SK-N-SH (cell line): ENCODE measurements at places on chromosomes 11 and 22.

DNA sequence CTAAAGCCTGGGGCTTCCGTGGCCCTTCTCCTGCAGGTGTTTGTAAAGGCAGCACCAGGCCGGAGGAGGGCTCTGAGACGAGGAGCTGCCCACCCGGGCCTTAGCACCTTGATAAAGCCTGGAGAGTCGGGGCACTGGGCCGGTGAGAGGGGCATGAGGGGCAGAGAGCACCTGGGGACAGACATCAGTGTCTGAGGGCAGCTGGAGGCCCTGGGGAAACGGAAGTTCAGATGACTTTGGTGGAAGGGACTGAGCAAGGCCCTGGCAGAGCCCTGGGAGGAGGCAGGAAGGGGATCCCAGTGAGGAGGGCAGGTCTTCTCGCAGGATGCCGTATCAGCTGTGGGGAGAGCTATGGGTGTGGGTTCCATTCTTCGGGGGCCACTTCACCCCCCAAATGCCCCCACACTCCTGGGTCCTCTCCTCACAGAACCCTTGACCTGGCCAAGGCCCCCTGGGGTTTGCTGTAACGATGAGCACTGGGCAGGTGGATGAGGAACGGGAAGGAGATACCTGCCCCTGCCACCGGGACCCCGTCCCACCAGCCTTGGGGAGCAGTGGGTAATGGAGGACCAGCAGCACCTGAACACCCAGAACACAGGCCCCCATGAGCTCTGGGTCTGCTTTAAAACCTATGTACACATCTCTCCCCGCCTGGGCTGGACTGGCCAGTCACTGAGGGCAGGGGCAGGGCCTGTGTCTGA lies 7.4 kb downstream of the C1QTNF6 start:
- H3K36me3 ChIP-seq, result no peaks in the 10 kb centered on the region
- no peak overlapping the region for H3K27ac ChIP-seq
- H3K4me3 ChIP-seq, result no peak overlapping the region
- no peaks in the 10 kb centered on the region for H3K27me3 ChIP-seq

DNA sequence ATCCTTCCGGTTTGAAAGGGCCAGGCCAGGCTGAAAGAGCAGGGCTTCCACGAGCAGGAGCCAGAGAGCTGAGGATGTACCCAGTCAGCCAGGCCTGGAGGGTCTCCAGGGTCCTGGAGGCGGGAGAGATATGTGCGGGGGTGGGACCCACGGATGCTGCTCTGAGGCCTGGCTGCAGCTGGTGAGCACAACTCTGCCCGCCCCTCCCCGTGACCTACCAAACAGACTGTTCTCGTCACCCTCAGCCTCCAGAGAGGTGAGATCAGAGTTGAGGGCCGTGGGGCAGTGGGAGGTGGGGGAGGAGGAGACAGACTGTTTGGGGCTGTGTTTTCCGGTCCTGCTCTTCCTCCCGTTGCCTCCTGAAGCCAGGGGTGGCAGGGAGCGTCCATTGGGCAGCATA lies 42.2 kb downstream of the TRIOBP start:
- no peaks in the 10 kb centered on the region for H3K27me3 ChIP-seq
- H3K4me3 ChIP-seq, result no peak overlapping the region
- no peak overlapping the region for H3K27ac ChIP-seq
- DNase-seq, result no peak
- H3K4me1 ChIP-seq, result peaks cover 29% of the 10 kb centered on the region

GRCh38 chr11:69545976-69546617 lies 64.6 kb downstream of the LINC01488 start:
- H3K4me1 ChIP-seq, result no peaks in the 10 kb centered on the region; the same call in 1 of the 2 replicates
- H3K36me3 ChIP-seq, result no peaks in the 10 kb centered on the region
- H3K27ac ChIP-seq, result no peak overlapping the region
- H3K4me3 ChIP-seq, result no peak overlapping the region
- no peaks in the 10 kb centered on the region for H3K27me3 ChIP-seq

- H3K4me3 ChIP-seq, result peak overlapping the region; percentile 38; the same call in 1 of the 2 replicates
- no peaks in the 10 kb centered on the region for H3K27me3 ChIP-seq
- DNase-seq, result peak; percentile 64
- H3K4me1 ChIP-seq, result no peaks in the 10 kb centered on the region
- H3K36me3 ChIP-seq, result no peaks in the 10 kb centered on the region
- no peak overlapping the region for H3K27ac ChIP-seq
Observed at GRCh38 chr11:112113539-112114457, 27.1 kb downstream of the SDHD start.

DNA sequence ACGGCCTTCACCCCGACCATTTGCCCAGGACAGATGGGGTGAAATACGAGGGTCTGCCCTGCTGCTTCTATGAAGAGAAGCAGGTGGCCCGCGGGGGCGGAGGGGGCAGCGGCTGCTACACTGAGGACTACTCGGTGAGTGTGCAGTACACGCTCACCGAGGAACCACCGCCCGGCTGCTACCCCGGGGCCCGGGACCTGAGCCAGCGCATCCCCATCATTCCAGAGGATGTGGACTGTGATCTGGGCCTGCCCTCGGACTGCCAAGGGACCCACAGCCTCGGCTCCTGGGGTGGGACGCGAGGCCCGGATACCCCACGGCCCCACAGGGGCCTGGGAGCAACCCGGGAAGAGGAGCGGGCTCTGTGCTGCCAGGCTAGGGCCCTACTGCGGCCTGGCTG lies 11.2 kb downstream of the C22orf31 start:
- DNase-seq, result no peak
- no peaks in the 10 kb centered on the region; the same call in 1 of the 2 replicates for H3K4me1 ChIP-seq
- H3K27me3 ChIP-seq, result no peaks in the 10 kb centered on the region
- peaks cover 41% of the 10 kb centered on the region for H3K36me3 ChIP-seq
- H3K27ac ChIP-seq, result no peak overlapping the region

GRCh38 chr11:80899381-80899780 lies 1458.6 kb upstream of the TENM4 start:
- H3K4me1 ChIP-seq, result no peaks in the 10 kb centered on the region
- H3K27me3 ChIP-seq, result no peaks in the 10 kb centered on the region
- no peak overlapping the region for H3K27ac ChIP-seq

GRCh38 chr11:35486446-35486845 lies 39.0 kb downstream of the PAMR1 start:
- no peak overlapping the region for H3K27ac ChIP-seq
- H3K27me3 ChIP-seq, result no peaks in the 10 kb centered on the region
- no peak for DNase-seq
- no peaks in the 10 kb centered on the region for H3K36me3 ChIP-seq

- H3K4me3 ChIP-seq, result no peak overlapping the region
- DNase-seq, result no peak
- no peaks in the 10 kb centered on the region for H3K4me1 ChIP-seq
- no peak overlapping the region for H3K27ac ChIP-seq
- H3K27me3 ChIP-seq, result no peaks in the 10 kb centered on the region
- no peaks in the 10 kb centered on the region for H3K36me3 ChIP-seq
Observed at GRCh38 chr22:33023153-33023827, 34.9 kb downstream of the SYN3 start.

GRCh38 chr11:66467756-66468155 lies 1.1 kb downstream of the PELI3 start:
- H3K4me1 ChIP-seq, result peaks cover 5% of the 10 kb centered on the region; the same call in 1 of the 2 replicates
- H3K27ac ChIP-seq, result no peak overlapping the region
- peak overlapping the region; percentile 76 for H3K4me3 ChIP-seq
- H3K36me3 ChIP-seq, result no peaks in the 10 kb centered on the region
- H3K27me3 ChIP-seq, result no peaks in the 10 kb centered on the region

DNA sequence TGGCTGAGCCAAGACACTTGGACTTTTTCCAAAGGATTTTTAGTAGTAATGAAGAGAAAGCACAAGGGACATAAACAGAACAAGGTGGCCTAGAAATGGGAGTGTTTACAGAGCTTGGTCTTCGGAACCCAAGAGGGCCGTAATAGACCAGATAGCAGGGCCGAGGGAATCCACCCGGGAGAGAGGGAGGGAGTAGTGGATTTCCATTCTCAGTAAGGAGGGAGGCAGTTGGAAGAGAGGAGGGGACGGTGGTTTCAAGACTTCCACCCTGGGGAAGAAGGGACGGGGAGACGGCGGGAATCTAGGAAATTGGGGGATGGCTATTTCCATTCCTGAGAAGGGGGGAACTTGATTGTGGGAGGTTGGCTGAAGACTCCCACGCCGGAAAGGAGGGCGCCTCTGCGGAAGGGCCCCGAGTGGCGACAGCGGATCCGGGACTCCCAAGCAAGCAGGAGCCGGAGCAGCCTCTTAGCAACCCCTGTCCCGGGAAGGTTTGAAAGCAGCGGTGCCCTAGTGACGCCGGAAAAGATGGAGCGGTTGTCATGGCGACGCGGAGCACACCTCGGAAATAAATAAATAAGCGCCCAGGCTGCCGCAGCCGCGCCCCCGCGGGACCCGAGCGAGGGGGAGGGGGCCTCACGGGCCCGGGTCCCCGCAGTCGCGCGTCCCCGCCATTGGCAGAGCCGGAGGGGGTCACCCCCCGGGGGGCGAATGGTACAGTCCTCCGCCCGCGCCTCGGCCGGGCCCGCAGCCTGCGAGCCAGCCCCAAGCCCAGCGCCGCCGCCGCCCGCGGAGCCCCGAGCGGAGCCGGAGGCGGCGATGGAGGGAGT lies 31.6 kb downstream of the EIF3F start:
- H3K27ac ChIP-seq, result no peak overlapping the region
- DNase-seq, result peak; percentile 93
- no peaks in the 10 kb centered on the region for H3K27me3 ChIP-seq
- H3K4me3 ChIP-seq, result peak overlapping the region; percentile 62

DNA sequence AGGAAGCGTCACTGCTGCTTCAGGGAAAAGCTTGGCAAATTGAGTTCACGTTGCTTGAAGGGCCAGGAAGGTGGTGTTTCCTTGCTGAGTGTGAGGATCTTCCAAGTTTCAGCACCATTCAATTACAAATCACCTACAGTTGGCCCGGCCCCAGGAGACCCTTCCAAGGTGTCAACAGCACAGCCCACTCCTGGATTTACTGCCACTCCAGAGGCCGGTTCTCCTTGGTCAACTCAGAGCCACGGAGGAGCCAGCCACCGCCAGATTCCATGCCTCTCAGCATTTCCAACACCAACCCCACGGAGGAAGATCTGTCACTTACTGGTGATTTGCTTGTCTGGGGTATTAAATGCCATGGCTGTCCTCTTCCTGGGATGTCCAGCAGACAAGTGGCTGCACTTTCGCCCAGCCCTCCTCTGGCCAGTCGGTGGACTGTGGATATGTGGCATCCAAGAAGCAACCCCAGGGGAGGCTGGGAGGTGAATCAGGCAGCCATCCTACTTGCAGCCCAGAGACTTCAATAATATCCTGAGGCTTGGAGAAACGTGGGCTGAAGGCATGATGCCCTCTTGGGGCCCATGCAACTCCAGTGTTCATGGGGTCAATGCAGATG lies 74.1 kb upstream of the SHANK2 start:
- no peak overlapping the region for H3K27ac ChIP-seq
- no peak for DNase-seq
- no peaks in the 10 kb centered on the region for H3K36me3 ChIP-seq
- no peak overlapping the region for H3K4me3 ChIP-seq
- no peaks in the 10 kb centered on the region for H3K27me3 ChIP-seq
- H3K4me1 ChIP-seq, result no peaks in the 10 kb centered on the region

- H3K36me3 ChIP-seq, result no peaks in the 10 kb centered on the region
- H3K27me3 ChIP-seq, result peaks cover 11% of the 10 kb centered on the region; the same call in 1 of the 2 replicates
- no peak overlapping the region for H3K27ac ChIP-seq
- no peaks in the 10 kb centered on the region for H3K4me1 ChIP-seq
- no peak for DNase-seq
- H3K4me3 ChIP-seq, result no peak overlapping the region
Observed at GRCh38 chr11:100676901-100677300, 10.2 kb upstream of the ARHGAP42 start.

DNA sequence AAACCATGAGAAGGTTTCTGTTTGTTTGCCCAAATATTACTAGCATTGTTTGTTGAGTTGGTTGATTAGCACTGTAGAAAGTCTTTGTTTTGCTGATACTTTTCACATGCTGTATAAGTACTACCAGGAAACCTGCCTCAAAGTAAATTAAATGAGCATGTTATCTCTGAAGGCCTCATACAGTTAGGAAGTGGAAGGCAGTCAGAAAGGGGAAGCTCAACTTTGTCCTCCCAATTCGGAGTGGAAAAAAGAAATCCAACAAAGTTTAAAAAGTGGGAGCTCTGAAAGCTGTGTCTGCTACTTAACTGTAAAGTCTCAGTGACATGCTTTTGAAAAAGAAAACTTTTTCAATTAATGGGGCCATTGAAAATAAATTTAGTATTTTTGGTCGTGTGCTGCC lies 188.3 kb upstream of the BLID start:
- H3K36me3 ChIP-seq, result no peaks in the 10 kb centered on the region
- no peak overlapping the region for H3K27ac ChIP-seq
- H3K4me3 ChIP-seq, result no peak overlapping the region
- H3K4me1 ChIP-seq, result no peaks in the 10 kb centered on the region
- DNase-seq, result no peak

GRCh38 chr22:41311487-41311886 lies 10.2 kb downstream of the ZC3H7B start:
- peaks cover 16% of the 10 kb centered on the region for H3K4me1 ChIP-seq
- no peak overlapping the region for H3K4me3 ChIP-seq
- no peaks in the 10 kb centered on the region for H3K27me3 ChIP-seq
- H3K27ac ChIP-seq, result no peak overlapping the region

DNA sequence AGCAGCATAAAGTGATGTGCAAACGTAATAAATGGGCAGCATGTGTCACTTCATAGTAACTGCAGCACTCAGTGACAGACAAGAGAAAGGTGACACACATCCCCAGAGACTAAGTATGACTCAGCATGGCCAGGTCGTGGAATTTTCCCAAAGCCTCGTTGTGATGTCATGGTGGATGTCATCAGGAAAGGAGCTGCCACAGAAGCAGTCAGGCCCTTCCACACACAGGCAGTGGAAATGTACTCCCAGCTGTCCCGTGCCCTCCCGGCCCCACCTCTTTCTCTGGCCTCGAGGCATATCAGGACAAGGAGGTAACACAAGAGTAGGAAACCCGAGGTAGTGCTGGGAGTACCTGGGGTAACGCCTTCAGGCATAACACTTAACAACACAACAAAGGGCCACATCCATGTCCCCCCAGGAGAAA lies 8.1 kb downstream of the PC start:
- no peaks in the 10 kb centered on the region for H3K36me3 ChIP-seq
- H3K4me1 ChIP-seq, result peaks cover 41% of the 10 kb centered on the region
- H3K27me3 ChIP-seq, result no peaks in the 10 kb centered on the region
- DNase-seq, result no peak
- H3K4me3 ChIP-seq, result no peak overlapping the region
- H3K27ac ChIP-seq, result no peak overlapping the region

- no peak overlapping the region for H3K27ac ChIP-seq
- no peak overlapping the region for H3K4me3 ChIP-seq
- no peaks in the 10 kb centered on the region for H3K27me3 ChIP-seq
Observed at GRCh38 chr11:22582151-22582410, 43.5 kb downstream of the FANCF start.

- peaks cover 45% of the 10 kb centered on the region for H3K36me3 ChIP-seq
- no peak for DNase-seq
- H3K27ac ChIP-seq, result no peak overlapping the region; the same call in 1 of the 2 replicates
- H3K4me3 ChIP-seq, result no peak overlapping the region
- H3K4me1 ChIP-seq, result peaks cover 22% of the 10 kb centered on the region
- no peaks in the 10 kb centered on the region for H3K27me3 ChIP-seq
Observed at GRCh38 chr22:20566420-20567260, 59.2 kb downstream of the MED15 start.

GRCh38 chr11:111183706-111184105 lies 61.8 kb upstream of the POU2AF2 start:
- H3K4me3 ChIP-seq, result no peak overlapping the region
- no peaks in the 10 kb centered on the region for H3K36me3 ChIP-seq
- H3K27ac ChIP-seq, result no peak overlapping the region
- DNase-seq, result no peak
- no peaks in the 10 kb centered on the region for H3K27me3 ChIP-seq
- H3K4me1 ChIP-seq, result peaks cover 15% of the 10 kb centered on the region; the same call in 1 of the 2 replicates
